ENCODE measurements at places on chromosomes 5 and 9. TPM values are rescaled to one million over a fixed set of nuclear protein-coding genes. Genes with fewer than 3 reads are reported as not detected.

DNA sequence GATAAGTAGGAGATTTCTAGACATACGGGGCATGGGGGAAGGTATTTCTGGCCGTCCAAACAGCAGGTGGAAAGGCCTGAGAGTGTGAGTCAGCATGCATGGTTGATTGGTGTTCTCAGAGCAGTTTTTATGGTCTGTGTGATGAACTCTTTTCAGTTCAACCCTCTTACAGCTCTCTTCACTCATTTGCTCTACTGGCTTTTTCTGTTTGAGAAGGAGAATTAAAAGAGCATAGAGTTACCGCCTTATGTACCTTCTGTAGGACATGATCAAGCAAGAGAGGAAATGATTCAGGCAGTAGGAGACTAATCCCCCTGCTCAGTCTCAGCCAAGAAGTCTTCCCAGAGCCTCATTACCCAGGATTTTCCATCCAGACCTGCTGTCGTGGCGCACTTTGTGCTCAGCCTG lies 92.4 kb downstream of the PRDM6 start:
- no peak for DNase-seq

DNA sequence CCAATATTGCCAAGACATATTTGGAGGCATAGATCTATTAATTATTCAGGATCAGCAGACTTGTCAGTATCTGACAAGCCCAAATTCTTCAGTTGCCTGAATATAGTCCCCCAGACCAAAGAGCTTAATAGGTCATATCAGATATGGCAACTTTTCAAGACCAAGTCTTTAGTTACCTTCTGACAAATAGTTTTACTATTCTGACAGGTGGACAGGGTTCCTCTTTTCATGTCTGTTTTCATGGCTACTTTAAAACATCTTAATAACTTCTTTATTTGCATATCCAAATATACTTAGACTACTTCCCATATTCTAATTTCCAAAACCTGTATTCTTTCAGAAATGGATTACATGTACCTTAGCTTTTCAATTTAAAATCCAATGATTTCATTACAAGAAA lies 65.4 kb downstream of the AUH start:
- no peak for DNase-seq

DNA sequence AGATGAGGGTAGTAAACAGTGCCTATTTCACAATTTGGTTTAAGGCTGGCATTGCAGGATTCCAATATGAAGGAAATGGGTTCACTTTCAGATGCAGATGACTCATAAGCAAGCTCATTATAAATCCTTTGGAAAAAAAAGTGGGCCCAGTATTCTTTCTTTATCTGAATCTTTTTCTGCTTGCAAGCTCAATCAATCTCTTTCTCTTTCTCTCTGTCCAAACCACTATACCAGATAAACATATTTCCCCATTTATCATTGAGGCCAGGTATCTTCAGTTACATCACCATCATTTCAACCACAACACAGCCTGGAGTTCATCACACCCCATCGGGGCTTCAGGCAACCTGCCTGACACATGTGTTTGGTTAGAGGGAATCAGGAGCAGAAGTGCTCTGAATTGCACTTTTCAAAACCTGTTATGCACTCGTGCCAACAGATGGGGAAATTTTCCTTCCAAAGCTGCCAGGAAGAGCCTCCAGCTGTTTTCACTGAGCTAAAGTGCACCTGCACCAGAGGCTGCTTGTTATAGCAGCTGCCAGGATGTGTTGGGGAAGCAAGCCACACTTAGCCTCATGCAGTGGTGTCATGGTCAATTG lies 30.0 kb upstream of the MAMDC2 start:
- no peak for DNase-seq

- no peak for DNase-seq
Measured at GRCh38 chr9:33791117-33791516, 4.2 kb upstream of the PRSS3 start.

The TRIM14 gene
- polyA plus RNA-seq = 68.4 TPM
